NCI-H345 (cell line): ENCODE measurements at places on chromosomes 5 and 9.

DNA sequence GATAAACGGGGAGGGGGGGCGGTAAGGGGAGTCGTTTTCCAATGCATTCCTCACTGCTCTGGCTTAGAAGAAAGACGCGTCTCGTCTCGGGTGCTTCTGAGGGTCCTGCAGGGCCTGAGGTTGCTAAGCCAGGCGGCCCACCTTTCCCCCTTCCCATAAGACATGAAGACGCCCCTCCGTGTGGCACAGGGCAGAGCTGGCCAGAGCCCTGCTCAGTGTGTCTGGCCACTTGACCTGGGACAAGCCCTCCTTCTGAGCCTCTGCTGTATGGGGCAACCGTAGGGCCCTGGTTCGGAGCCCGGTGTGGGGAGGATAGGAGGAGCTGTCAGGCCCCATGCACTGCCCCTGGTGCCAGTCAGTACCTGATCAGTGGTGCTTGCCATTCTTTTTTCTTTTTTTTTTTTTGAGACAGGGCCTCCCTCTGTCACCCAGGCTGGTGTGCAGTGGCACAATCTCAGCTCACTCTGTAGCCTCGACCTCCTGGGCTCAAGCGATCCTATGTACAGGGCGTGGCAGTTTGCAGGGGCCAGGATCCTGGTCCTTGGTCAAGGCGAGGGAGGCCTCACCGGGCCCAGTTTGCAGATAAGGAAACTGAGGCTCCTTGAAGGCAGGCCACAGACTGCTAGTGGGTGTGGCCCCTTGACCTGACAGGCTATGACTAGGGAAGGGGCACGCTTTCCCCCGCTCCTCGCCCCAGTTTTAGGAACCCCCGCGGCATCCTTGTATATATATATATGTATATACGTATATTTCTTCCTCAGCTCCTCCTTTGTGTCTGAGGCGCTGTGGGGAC lies 172.3 kb upstream of the IER5L start:
- DNase-seq: no peak

- DNase-seq: no peak
Measured at GRCh38 chr5:143046314-143046713, 276.1 kb downstream of the ARHGAP26 start.

GRCh38 chr9:91814201-91814600 lies 135.8 kb downstream of the ROR2 start:
- no peak for DNase-seq

GRCh38 chr5:9350301-9350797 lies 195.5 kb downstream of the SEMA5A start:
- DNase-seq: no peak

- DNase-seq: no peak
Measured at GRCh38 chr5:38743562-38743961, 102.2 kb upstream of the OSMR start.

DNA sequence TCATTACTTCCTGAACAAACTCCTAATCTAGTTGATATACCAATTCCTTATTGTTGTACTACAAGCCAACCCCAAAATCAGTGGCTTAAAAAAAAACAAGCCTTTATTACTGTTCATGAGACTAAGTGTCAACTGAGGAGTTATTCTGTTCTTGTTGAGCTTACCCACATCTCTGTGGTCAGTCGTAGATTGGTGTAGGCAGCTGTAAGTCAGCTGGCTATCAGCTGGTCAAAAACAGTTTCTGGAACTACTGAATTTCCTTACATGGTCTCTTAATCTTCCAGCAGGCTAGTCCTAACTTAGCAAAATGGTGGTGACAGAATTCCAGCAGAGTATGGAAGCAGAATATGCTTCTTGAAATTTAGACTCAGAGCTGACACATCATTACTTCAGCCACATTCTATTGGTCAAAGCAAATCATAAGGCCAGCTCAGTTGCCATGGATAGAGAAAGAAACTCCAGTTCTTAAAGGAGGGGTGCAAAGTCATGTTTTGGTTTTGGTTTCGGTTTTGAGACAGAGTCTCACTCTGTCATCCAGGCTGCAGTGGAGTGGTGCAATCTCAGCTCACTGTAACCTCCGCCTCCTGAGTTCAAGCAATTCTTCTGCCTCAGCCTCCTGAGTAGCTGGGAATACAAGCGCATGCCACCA lies 386.1 kb upstream of the MPDZ start:
- DNase-seq: no peak

DNA sequence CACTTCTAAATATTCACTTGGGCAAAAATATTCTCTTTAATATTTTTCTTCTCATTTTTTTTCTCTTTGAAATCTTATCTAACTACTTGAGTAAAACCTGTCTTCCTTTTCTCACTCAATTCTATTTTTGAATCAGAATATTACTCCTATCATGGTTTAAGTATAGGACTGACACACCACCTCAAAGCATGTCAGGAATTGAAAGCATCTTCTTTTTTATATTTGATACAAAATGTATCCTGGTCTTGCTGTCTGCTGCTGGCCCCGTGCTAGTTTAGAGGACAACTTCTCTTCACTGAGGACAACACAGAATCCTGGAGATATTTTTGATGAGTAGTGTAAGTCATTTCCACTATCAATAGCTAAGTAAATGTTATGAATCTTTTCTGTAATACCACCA lies 383.6 kb downstream of the GADD45G start:
- DNase-seq: no peak

DNA sequence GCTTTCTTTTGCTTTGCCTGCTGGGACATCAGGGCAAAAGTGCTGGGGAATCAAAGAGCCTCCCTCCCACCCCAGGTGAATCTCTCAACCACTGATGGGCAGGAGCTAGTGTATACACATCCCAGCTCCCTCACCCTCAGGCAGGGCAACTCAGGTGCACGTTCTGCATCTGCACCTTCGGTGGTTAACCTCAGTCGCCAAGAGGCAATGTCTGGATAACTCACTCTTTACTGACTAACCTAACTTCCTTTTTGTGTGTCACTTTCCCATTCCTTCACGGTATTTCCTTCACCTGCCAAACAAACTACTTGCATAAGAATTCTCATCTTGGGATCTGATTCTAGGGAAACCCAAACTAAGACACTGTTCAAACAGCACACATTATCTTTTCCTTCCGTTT lies 26.3 kb downstream of the CNTFR start:
- no peak for DNase-seq

DNA sequence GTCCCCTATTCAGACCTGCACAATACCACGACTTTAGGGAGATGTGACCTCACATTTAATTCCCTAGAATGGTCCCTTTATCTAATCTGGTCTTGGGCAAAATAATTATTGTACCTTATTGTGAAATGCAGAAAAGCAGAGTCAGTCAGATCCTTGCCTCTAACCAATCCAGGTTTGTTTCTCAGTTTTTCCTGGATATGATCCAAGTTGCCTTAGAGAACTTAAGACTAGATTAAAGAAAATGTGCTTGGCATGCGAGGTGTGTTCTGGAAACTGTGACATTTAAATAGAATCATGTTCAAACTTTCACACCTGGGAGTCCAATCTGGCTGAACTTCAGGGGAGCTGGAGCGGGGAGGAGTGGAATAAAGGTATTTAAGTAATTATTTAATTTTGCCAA lies 696.2 kb downstream of the DNAH5 start:
- no peak for DNase-seq

DNA sequence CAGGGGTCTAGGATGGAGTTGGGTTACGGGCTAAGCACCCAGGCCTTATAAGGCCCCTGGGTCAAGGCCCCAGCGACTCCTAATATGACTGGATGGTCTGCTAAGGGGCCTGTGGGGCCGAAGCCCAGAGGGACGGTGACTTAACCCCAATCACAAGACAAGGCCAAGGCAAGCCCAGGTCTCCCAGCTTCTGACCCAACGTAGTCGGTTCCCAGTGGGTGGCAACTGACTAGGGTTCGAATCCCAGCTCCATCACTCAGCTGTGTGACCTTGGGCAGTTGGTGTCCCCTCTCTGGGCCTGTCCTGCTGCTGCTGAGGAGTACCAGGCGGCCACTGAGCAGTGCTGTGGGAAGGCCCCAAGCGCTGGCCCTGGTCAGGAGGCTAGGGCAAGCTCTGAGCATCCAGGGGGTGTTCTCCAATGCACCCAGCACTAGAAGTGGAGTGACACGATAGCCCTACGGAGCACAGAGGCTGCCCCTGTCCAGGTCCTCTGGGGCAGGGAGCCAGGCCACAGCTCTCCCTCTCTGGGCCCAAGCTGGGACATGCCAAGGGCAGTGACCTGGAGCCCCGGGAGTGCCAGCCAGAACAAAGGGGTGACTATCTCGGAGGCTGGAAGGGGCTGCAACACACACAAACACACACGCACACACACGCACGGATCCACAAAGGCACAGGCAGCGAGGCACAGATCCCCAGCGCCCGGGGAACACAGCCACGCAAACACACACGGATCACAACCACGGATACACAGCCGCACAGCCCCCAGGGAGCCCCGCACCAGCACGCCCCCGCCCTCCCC lies 512 bp downstream of the AK1 start:
- DNase-seq: no peak
